ENCODE measurements at places on chromosomes 1 and 21. TPM values are rescaled to one million over a fixed set of nuclear protein-coding genes. Genes with fewer than 3 reads are reported as not detected.

Gene CA6
- total RNA-seq = 2.5 TPM

Gene BGLAP
- total RNA-seq = 1.2 TPM

Gene KIF1B
- 111 TPM for total RNA-seq

Gene CPLANE2
- total RNA-seq = 3.6 TPM

Gene WNT3A
- total RNA-seq = not detected

Data from endothelial cell (in vitro differentiated cells).